ENCODE measurements at places on chromosomes 16 and 17.

DNA sequence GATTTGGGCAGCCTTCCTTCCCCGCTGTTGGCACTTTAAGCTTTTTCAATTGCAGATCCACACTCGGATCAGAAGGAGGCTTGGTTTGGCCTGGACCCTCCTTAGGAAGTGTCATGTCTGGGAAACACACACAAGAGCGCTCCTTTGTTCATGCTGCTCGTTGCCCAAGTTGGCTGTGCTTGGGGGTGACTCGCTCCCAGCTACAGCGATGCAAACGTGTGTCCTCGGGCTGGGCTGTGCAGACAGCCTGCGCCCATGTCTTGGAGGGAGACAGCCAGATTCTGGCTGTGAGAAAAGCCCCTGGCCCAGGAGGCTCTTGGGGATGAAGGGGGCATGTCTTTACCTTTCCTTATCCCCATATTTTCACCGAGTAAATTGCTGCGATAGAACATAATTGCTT lies 665.6 kb upstream of the EEF2KMT start:
- no peak overlapping the region for H3K27ac ChIP-seq
- no peak overlapping the region for H3K4me3 ChIP-seq
- no peak for ATAC-seq
- no peaks in the 10 kb centered on the region for H3K4me1 ChIP-seq
- H3K36me3 ChIP-seq, result no peaks in the 10 kb centered on the region
- H3K27me3 ChIP-seq, result no peaks in the 10 kb centered on the region

DNA sequence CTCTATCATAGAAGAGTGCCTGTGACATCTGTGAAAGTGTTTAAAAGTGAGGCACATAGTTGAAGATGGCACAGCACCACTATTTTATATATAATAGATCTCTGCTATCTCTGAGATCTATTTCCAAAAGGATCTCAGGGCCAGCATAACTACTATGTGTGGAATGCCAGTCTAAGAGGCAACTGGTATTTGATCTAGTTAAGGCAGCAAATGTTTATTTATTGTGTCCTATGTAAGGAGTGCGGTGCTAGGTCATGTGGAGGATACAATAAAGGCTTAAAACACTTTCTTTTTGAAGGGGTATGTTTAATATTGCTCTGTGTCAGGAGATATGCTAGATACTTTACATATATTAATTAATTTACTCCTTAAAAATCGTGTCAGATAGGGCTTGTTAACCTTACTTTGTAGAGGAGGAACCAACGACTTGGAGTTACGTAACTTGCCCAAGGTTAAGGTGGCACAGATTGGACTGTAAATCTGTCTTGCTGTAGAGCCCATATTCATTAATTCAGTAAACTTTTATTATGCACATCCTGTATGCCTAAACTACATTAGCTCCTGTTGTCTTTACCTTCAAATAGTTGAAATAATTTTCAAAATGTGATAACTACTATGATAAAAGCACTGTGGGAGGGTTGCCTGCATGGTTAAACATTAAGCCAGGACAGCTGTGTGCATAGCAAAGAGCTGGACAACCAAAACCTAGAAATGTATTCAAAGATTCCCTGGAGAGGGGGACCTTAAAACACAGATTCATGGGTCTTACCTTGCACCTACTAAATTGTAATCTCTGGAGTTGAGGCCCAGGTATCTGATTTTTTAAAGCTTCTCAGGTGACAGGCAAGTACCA lies 83.3 kb downstream of the NLK start:
- no peak overlapping the region for H3K4me3 ChIP-seq
- H3K27me3 ChIP-seq, result no peaks in the 10 kb centered on the region
- no peaks in the 10 kb centered on the region for H3K4me1 ChIP-seq
- no peak overlapping the region for H3K27ac ChIP-seq
- no peak for ATAC-seq
- H3K36me3 ChIP-seq, result peaks cover 24% of the 10 kb centered on the region

GRCh38 chr17:31559584-31560501 lies 168.4 kb downstream of the RAB11FIP4 start:
- no peaks in the 10 kb centered on the region for H3K27me3 ChIP-seq
- no peaks in the 10 kb centered on the region for H3K36me3 ChIP-seq

- no peak for ATAC-seq
- H3K27ac ChIP-seq, result no peak overlapping the region
- peaks cover 22% of the 10 kb centered on the region for H3K27me3 ChIP-seq
- H3K4me3 ChIP-seq, result no peak overlapping the region
- no peaks in the 10 kb centered on the region for H3K36me3 ChIP-seq
Observed at GRCh38 chr17:50028736-50029120, 27.2 kb upstream of the ITGA3 start.

DNA sequence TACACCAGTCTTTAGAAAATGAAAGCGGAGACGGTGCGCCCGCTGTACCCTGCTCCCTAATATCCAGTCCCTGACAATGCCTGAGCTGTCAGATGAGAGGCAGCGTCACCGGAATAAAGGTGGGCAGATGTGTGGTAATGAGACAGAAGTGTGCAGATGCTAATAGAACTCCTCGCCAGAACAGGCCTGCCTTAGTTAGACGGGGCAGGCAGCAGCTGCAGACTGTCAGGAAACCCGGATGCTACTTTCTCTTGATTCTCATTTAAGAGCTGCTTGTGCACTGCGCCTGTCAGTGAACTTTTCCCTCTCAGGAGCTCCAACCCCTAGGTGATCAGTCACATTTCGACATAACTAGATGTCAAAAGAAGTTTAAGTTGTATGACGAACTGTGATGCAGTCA lies 221.8 kb upstream of the IRX3 start:
- no peaks in the 10 kb centered on the region for H3K4me1 ChIP-seq
- H3K27me3 ChIP-seq, result peaks cover 19% of the 10 kb centered on the region
- ATAC-seq, result no peak
- no peak overlapping the region for H3K4me3 ChIP-seq
- H3K27ac ChIP-seq, result no peak overlapping the region

DNA sequence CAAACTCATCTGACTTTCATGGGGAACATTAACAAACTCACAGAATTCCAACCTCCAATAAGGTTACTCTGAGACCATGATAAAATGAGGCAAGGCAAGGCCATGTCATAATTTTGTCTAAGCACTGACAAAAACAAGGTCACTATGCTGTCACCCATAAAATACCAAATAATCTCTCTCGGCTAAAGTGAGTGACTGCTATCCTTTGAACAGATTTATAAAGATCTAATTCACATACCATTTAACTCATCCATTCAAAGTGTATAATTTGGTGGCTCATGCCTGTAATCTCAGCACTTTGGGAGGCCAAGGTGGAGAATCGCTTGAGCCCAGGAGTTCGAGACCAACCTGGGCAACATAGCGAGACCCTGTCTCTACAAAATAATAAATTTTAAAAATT lies 20.6 kb upstream of the CA4 start:
- H3K27me3 ChIP-seq, result no peaks in the 10 kb centered on the region
- H3K27ac ChIP-seq, result no peak overlapping the region
- H3K4me3 ChIP-seq, result no peak overlapping the region
- no peak for ATAC-seq
- peaks cover 8% of the 10 kb centered on the region for H3K4me1 ChIP-seq
- H3K36me3 ChIP-seq, result peaks cover 13% of the 10 kb centered on the region

- no peak overlapping the region for H3K4me3 ChIP-seq
- ATAC-seq, result no peak
- no peaks in the 10 kb centered on the region for H3K36me3 ChIP-seq
- no peaks in the 10 kb centered on the region for H3K27me3 ChIP-seq
- peaks cover 14% of the 10 kb centered on the region for H3K4me1 ChIP-seq
Observed at GRCh38 chr17:47726796-47727703, 6.0 kb upstream of the TBX21 start.

- no peaks in the 10 kb centered on the region for H3K27me3 ChIP-seq
- H3K4me1 ChIP-seq, result no peaks in the 10 kb centered on the region
- no peak for ATAC-seq
- H3K36me3 ChIP-seq, result peaks cover 6% of the 10 kb centered on the region
Observed at GRCh38 chr16:70696952-70697593, 11.2 kb upstream of the MTSS2 start.

- peak overlapping the region; percentile 86 for H3K27ac ChIP-seq
- ATAC-seq, result peak; percentile 25
- H3K27me3 ChIP-seq, result no peaks in the 10 kb centered on the region
- no peaks in the 10 kb centered on the region for H3K36me3 ChIP-seq
Observed at GRCh38 chr17:82127315-82127595, 29.2 kb upstream of the FASN start.

GRCh38 chr16:82331974-82332750 lies 162.1 kb upstream of the MPHOSPH6 start:
- no peaks in the 10 kb centered on the region for H3K4me1 ChIP-seq
- no peak overlapping the region for H3K27ac ChIP-seq
- H3K27me3 ChIP-seq, result peaks cover 24% of the 10 kb centered on the region
- no peaks in the 10 kb centered on the region for H3K36me3 ChIP-seq
- ATAC-seq, result no peak
- no peak overlapping the region for H3K4me3 ChIP-seq

DNA sequence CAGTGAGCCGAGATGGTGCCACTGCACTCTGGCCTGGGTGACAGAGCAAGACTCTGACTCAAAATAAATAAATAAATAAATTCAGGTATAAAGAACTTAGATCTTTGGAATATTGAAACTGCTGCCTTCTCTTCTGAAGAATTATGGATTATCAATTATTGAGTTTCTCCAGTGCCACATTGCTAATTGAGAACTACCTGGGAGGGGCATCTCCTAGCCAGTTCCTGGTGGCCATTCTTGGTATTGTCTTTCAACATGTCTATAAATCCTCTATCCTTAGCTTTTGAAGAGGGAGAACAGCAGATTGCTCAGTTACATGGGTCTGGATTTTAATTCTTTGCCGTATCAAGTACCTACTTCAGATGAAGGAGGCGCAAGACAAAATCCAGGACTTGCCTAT lies 29.2 kb downstream of the CALCOCO2 start:
- peaks cover 91% of the 10 kb centered on the region for H3K36me3 ChIP-seq
- no peak overlapping the region for H3K4me3 ChIP-seq
- peaks cover 5% of the 10 kb centered on the region for H3K4me1 ChIP-seq
- H3K27ac ChIP-seq, result no peak overlapping the region

GRCh38 chr17:12040478-12040877 lies 19.8 kb downstream of the MAP2K4 start:
- ATAC-seq, result no peak
- peaks cover 8% of the 10 kb centered on the region for H3K4me1 ChIP-seq
- H3K27me3 ChIP-seq, result no peaks in the 10 kb centered on the region
- H3K36me3 ChIP-seq, result peaks cover 6% of the 10 kb centered on the region
- no peak overlapping the region for H3K27ac ChIP-seq

DNA sequence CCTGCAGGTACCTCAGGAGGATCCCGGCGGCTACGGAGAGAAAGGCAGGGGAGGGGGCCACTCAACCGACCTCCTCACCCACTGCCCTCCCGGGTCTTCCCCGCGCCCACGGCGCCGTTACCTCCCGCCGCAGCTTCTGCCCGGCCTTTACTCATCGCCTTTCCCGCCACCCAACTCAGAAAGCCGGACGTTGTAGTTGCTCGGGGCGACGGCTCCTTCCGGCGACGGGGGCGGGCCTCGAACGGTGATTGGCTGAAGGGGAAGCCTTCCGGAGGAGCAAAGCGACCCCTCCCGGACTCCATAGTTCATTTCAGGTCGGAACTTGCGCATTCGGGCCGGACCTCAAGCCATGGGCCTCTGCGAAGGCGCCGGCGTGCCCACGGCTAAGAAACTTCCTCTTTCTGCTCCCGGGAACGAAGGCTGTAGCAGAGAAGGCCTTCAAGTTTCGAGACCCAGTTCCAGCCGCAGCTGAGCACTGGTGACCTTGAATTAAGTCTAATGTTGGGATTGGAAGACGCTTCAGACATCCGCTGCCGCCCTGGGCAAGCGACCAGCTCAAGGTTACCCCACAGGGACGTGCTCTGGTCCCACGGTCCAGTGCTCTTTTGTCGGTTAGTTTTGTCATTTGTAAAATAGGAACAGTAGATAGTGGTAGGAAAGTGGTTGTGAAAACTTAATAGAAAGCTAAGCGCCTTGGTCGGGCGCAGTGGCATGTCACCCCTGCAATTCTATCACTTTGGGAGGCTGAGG lies at the start of gene PSMC3IP:
Gene PSMC3IP (minus strand): TSS at position 198 of the 750 bp plus-strand sequence. CDS start 43 bp downstream, at position 155.
- peaks cover 18% of the 10 kb centered on the region for H3K4me1 ChIP-seq
- peak within 1 kb of the TSS; percentile 95 for H3K27ac ChIP-seq
- peaks cover 89% of the 10 kb centered on the region for H3K36me3 ChIP-seq
- H3K4me3 ChIP-seq, result peak within 1 kb of the TSS; percentile 91
- no peaks in the 10 kb centered on the region for H3K27me3 ChIP-seq

GRCh38 chr16:75486676-75487313 lies 8.4 kb downstream of the CHST6 start:
- peak; percentile 52 for ATAC-seq
- no peaks in the 10 kb centered on the region for H3K4me1 ChIP-seq
- no peak overlapping the region for H3K27ac ChIP-seq
- H3K4me3 ChIP-seq, result no peak overlapping the region

GRCh38 chr16:85275533-85276249 lies 163.4 kb upstream of the CIBAR2 start:
- peak; percentile 59 for ATAC-seq
- no peaks in the 10 kb centered on the region for H3K4me1 ChIP-seq
- H3K4me3 ChIP-seq, result no peak overlapping the region
- peaks cover 10% of the 10 kb centered on the region for H3K27me3 ChIP-seq

- H3K27me3 ChIP-seq, result no peaks in the 10 kb centered on the region
- H3K36me3 ChIP-seq, result peaks cover 57% of the 10 kb centered on the region
- ATAC-seq, result peak; percentile 85
- no peak overlapping the region for H3K27ac ChIP-seq
Observed at GRCh38 chr17:47119746-47120520, 69.2 kb downstream of the CDC27 start.

DNA sequence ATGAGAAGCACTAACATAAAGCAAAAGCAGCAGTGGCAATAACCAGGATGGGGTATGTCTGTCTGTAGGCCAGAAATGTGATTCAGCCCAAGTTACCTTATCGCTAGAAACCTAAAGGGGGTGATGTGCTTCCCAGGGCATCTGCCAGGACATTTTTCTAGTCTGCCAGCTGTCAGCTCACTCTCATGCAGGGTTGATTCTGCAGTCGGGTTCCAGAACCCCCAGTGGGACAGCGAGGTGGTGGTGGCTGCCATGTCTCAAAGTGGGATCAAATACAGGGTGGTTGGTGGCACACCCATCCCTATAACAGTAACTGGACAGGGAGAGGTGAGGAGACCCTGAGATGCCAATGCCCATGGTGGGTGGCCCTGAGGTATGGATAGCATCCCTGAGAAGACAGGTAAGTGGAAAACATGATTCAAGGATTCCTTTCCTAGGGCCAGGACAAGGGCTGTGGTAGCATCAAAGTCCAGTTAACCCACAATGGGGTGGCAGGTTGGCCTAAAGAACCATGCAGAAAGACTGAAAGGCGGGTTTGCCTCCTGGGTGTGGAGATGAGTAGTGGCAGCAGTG lies 84.3 kb downstream of the TNFRSF13B start:
- H3K4me1 ChIP-seq, result no peaks in the 10 kb centered on the region
- no peak overlapping the region for H3K27ac ChIP-seq
- no peaks in the 10 kb centered on the region for H3K27me3 ChIP-seq
- H3K4me3 ChIP-seq, result no peak overlapping the region

DNA sequence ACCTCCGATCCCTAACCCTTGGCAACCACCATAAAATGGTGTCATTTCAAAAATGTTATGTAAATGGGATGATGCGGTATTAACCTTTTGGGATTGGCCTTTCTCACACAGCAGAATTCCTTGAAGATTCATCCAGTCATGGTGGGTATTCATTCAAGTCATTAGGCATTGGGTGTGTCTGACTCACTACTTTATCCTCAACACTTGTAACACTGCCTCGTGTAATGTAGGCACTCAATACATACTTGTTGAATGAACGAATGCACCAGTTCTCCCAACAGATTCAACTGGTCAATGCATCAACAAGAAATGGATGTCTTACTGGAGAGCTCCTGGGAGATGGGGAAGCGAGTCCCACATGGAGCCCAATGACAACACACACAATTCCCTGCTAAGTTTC lies 21.8 kb upstream of the GAN start:
- no peak overlapping the region for H3K27ac ChIP-seq
- no peak for ATAC-seq
- H3K4me3 ChIP-seq, result no peak overlapping the region
- H3K36me3 ChIP-seq, result no peaks in the 10 kb centered on the region
- H3K4me1 ChIP-seq, result no peaks in the 10 kb centered on the region
